Cardiac fibroblast (primary cell): ENCODE measurements at places on chromosomes 5 and 9.

DNA sequence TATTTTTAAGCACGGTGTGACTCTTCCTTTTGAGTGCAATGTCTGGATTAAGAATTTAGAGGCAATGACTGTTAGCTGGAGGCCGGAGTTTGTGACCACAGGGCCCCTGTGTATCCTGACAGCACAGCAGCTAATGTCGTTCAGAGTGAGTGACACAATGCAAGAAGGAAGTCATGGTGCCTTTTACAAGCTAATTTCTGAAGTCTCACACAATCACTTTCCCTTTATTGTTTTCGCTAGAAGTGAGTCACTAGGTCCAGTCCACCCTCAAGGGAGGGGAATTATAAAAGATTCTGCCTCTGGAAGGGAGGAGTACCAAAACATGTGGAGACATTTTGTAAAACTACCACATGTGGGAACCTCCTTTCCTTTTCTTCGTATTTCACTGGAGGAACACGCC is 185.5 kb upstream of the FGF10 start:
- no peak for DNase-seq

DNA sequence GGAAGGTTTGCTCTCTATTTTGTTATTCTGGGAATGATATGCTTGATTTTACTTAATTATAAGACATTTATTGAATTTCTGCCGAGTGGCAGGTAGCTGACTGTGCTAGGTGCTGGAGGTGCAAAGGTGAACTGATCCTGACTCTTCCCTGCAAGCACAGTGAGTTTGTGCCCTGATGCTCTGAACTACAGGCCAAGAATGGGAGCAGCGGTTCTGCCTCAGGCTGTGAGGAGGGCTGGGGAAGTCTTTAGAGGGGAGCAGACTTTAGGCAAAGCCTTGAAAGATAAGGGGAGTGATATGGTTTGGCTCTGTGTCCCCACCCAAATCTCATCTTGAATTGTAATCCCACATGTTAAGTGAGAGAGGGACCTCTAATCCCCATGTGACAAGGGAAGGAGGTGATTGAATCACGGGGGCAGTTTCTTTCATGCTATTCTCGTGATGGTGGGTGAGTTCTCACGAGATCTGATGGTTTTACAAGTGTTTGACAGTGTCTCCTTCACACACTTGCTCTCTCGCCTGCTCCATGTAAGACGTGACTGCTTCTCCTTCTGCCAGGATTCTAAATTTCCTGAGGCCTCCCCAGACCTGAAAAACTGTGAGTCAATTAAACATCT is 73.1 kb downstream of the NDFIP1 start:
- DNase-seq, result no peak

DNA sequence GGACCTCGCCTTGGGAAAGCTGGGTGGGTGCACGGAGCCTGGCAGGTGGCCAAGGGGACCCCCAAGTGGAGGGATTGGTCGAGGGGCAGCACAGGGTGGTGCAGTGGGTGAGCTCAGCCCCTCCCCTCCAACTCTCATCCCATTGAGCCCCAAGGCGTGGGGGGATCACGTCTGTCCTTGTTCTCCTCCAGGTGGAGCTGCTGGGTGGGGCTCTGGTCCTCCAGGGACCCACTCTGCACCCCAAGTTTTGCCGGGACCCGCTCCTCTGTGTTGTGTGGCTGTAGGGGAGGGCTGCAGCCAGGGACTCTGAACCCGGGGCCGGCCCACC is 3.6 kb upstream of the FUT7 start:
- DNase-seq, result no peak

GRCh38 chr5:174448662-174449061 is 275.7 kb upstream of the MSX2 start:
- no peak for DNase-seq

DNA sequence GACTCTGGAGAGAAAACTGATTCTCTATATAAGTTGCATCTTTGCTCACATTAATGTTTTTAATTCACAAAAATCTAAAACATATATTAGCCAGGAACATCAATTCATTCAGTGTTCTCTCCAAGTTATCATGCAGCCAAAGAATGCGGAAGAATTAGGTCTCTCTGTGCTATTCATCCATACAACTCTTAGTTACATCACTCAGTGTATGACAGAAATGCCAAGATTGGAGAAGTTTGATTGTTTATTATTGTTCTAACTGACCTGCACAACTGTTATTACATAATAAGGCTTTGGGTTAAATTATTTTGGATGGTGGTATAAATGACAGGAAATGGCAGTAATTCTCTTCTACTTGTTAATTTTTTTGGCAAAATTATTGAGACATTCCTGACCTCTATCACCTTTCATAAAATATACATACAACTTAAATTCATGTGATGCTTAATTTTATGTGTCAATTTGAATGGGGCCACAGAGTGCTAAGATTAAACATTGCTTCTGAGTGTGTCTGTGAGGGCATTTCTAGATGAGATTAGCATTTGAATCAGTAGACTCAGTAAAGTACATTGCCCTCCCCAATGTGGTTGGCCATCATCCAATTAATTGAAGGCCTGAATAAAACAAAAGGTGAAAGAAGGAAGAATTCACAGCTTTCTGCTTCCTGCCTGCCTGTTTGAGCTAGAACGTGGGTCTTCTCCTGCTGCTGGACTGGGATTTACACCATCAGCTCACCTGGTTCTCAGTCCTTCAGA is 70.2 kb downstream of the NR2F1-AS1 start:
- DNase-seq, result peak; percentile 47

DNA sequence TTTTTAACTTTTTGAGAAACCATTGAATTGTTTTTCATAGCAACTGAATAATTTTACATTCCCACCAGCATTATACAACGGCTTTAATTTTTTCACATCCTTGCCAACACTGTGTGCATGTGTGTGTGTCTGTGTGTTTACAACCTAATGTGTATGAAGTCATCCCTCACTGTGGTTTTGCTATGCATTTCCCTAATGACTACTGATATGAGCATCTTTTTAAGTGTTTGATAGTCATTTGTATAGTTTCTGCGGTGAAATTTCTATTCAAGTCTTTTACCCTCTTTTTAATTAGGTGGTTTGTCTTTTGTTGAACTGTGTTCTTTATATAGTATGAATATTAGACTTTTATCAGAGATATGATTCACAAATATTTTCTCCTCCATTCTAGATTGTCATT is 263.1 kb upstream of the COX7C start:
- no peak for DNase-seq
